ENCODE measurements at places on chromosomes 4 and X.

- DNase-seq: no peak
Measured at GRCh38 chr4:142267101-142267500, 579.0 kb downstream of the INPP4B start.

GRCh38 chr4:125847518-125847917 lies 532.8 kb downstream of the FAT4 start:
- DNase-seq: no peak

- no peak for DNase-seq
Measured at GRCh38 chrX:36314303-36314702, 394.8 kb downstream of the CFAP47 start.

- DNase-seq: no peak
Measured at GRCh38 chr4:14111730-14112181, 484.2 kb upstream of the BOD1L1 start.

DNA sequence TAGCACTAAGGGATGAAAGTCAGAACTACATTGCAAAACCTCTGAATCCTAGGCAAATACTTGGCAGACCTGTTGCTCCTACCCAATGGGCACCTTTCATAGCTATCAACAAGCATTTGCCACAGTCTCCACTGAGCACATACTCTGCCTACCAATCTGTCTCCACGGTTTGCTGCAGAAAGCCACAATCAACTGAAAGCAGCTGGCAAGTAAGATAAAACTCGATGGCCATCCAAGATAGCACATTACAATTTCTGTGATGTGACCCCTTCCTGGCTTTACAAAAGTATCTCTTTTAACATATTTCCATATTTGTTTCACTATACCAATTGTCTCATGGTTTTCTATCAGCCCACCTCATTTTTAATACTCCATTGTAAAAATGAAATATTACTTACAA lies 1060.5 kb upstream of the INTU start:
- DNase-seq: no peak

DNA sequence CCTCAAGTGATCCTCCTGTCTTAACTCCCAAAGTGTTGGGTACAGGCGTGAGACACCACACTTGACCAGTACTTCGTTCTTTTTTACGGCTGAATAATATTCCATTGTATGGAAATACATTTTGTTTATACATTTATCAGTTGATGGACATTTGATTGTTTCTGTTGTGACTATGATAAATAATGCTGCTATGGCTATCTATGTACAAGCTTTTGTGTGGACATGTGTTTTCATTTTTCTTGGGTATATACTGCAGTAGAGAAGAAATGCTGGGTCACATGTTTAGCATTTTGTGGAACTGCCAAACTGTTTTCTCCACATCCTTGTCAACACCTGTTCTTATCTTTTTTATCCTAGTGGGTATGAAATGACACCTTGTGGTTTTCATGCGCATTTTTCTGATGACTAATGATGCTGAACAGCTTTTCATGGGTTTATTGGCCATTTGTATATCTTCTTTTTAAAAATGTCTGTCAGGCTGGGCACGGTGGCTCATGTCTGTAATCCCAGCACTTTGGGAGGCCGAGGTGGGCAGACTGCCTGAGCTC lies 37.3 kb downstream of the SAT1 start:
- DNase-seq: no peak

DNA sequence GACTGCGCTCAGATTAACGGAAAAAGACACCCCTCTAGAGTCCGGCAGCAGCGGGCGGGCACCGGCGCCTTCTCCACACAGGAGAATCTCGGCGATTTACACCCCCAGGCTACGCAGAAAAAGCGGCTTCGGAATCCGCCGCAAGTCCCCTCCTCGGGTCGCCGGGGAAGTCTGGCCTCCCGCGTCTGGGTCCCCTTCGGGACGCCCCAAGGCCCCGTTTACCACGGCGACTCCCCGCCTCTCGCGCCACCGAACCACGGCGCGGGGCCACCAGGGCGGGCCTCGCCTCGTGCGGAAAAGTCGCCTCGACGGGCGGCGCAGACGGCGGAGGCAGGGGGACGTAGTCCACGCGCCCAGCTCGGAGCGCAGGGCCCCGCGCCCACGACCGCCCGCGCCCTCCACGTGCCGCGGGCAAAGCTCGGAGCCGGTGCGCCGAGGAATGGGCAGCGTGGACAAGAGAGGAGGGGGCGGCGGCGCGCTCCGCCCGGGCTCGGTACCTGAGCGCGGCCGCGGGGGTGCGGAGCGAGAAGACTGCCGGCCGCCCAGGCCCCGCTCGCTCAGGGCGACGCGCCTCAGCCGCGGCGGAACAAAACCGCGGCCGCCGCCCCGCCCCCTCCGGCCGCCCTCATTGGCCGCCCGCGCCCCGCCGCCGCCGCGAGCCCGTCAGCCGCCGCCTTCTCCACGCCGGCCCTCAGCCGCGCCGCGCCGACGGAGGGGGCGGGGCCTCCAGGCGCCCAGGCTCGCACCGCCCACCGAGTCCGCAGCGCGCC lies at the start of gene FAM53A:
Gene FAM53A, minus strand, starts transcription at position 578 of the 770 bp plus-strand sequence. CDS start 15,572 bp downstream, outside the sequence.
- DNase-seq: peak; percentile 6

GRCh38 chrX:2385224-2385623 lies 115.6 kb downstream of the DHRSX start:
- no peak for DNase-seq

DNA sequence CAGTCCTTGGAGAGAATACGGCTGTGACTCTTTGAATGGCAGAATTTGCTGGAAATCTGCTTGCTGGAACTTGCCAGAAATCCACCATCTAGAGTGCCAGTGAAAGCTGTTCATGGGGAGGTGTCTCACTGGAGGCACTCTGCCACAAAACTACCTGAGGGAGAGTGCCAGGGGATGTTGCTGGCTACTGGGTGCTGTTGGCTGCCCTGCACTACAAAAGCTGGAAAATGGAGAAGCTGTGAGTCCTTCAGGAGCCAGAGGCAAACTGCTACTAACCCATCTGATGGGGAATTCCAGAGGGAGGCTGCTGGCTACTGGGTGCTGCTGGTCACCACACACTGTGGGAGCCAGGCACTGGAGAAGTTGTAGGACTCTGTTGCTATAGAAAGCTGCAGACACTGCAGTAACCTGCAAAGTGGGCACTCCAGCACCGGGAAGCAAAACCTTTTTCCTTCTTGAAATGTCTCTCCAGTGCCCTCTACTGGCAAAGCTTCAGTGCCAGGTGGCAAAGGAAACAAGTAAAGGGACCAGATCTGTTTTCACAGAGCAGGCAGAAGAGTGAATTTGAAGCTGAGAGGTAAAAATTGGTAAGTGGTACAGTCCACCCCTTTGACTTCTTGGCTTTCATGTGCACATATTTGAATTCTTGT lies 47.8 kb upstream of the HSD17B10 start:
- no peak for DNase-seq

- DNase-seq: no peak
Measured at GRCh38 chr4:56686537-56687231, 5.6 kb upstream of the HOPX start.

DNA sequence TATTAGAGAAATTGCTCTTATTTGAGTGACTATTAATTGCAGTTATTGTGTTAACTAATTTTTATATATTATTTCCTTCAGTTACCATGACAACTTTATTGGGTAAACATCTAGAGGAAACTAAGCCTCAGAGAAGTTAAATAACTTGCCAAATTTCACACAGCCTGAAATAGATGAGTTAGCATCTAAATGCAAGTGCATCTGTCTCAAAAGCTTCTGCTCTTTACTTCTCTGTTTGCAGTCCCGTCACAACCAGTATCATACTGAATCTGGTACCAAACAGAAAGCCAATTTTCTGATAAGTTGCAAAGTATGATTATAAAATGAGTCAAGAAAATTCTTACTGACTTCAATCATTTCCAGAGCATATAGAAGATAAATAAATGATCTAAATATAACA lies 1544.9 kb upstream of the PCDH7 start:
- DNase-seq: no peak

DNA sequence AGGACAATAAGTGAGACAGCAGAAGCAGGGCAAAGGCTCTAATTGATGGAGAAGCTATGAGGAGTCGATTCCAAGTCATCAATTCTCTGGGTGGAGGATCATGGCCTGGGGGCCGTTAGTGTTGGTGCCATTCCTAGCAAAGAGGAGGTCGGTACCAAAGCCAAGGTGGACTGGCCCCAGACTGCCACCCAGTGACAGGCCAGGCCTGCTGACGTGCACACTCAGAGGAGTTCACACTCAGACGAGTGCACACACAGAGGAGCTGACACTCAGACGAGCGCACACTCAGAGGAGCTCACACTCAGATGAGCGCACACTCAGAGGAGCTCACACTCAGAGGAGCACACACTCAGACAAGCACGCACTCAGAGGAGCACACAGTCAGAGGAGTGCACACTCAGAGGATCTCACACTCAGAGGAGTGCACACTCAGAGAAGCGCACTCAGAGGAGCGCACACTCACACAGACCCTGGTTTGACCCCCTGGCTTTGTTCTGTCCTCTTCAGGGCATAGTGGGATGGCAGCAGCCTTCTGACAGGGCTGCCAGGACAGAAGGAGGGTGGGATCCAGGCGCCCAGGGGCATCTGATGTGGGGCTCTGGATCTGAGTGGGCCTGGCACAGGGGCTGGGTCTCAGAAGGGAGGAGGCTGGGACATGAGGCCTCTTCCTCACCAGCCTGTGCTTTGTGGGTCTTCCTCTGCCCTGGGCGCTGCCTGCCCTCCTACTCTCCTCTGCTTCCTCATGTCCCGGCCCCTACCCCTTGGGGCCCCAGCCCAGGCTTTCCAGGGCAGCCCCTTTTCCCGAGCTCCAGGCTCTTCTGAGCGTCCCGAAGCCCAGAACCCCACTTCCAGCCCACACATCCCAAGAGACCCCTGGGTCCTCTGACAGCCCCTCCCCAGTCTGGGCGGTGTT lies 41.7 kb upstream of the NKX1-1 start:
- no peak for DNase-seq

- DNase-seq: no peak
Measured at GRCh38 chrX:32116047-32116446, 1044.2 kb upstream of the FTHL17 start.

GRCh38 chr4:165967486-165967885 lies 94.4 kb downstream of the TLL1 start:
- DNase-seq: no peak

DNA sequence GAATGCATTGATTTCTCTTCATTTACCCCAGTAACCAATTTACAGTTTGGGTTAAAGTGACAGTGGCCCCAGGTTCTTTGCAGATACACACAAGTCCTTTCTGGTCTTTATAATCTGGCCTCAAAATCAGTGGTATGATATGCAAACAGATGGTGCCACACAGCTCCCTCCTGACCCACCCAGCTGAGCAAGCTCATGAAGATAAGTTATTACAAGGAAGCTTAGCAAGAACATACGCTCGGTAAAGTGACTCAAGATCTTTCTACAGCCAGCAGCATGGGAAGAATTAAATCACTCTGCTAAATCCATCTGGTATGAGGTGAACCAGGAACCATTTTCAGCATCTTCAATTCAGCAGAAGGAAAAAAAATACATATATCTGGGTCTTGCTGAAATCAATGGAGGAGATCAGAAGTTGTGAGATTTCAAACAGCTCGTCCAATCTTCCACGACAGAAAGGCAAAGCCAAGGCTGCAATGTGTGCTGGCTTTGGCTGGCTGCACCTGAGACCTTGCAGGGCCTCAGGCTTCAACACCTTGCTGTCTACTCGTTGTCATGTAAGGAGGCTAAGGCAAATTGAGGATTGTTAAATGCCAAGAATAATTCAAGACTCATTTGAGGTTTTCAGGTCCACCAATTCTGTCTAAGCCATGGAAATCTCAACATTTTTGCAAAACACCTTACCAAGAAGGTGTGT lies 28.2 kb downstream of the SEL1L3 start:
- DNase-seq: no peak

- DNase-seq: no peak
Measured at GRCh38 chr4:25441519-25442117, 64.6 kb downstream of the ANAPC4 start.

DNA sequence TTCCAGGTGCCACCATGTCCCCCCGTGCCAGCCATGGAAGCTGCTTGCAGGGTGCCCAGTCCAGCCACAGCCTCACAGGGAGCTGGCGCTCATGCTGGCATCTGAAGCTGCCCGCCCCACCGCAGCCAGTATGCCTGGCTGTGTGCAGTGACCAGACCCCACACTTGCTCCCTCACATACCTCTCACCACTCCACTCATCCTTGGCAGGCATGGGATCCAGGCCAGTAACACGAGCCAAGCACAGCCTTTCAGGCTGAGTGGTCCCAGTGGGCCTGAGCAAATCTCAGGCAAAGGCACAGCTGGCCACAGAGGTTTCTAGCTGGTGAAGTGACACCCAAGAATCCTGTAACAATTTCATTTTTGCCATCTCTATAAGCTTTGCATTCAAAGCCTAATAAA lies 48.4 kb upstream of the SEC24B start:
- no peak for DNase-seq

DNA sequence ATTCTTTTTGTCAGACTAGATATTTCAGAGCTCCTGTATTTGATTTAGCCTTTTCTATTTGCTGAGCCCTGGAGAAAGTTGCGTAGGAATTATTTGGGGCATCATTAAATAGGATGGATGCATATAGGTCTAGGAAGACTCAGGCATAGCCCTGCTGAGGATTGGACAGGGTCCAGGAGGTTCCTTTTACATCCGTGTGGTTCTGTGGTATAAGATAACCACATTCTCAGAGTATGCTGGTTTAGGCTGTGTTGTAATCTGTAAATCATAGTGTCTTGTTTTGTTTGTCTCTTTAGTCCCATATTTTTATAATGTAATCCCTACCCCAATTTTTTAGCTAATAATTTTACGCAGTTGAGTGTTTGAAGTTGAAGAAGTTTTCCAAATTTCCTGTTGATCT lies 513.7 kb downstream of the RPA4 start:
- DNase-seq: no peak

- DNase-seq: no peak
Measured at GRCh38 chrX:153521034-153521433, 3.6 kb downstream of the ATP2B3 start.

GRCh38 chr4:172815499-172816164 lies 353.0 kb upstream of the GALNT7 start:
- DNase-seq: no peak

DNA sequence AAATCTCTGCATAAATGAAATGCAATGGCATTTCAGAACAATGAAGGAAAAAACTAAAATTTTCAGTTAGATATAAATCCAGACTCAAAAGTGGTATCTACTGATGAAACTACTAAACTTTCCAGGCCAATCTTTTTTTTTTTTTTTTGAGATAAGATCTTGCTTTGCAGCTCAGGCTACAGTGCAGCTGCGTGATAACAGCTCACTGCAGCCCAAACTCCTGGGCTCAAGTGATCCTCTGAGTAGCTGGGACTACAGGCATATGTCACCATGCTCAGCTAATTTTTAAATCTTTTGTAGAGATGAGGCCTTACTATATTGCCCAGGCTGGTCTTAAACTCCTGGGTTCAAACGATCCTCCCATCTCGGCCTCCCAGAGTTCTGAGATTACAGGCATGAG lies 1228.2 kb upstream of the ADGRL3 start:
- DNase-seq: no peak

DNA sequence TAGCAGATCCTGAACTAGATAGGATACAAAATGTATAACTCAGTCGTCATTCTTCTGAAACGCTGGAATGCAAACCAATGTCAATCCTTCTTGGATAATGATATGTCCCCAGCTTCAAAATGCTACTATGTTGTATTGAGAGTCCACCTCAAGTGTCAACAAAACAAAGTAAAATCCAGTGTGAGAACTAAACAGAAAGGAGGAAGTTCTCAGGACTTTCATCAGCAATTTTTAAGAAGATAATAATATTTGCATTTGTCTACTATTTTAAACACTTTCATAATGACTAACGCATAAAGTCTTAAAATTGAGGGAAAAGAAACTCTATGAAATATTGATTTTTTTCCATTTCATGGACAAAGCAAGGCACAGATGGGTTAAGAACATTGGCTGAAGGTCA lies 36.3 kb downstream of the SOD3 start:
- DNase-seq: no peak
